Femur (tissue), 1 donor: ENCODE measurements at places on chromosomes 2 and 18.

DNA sequence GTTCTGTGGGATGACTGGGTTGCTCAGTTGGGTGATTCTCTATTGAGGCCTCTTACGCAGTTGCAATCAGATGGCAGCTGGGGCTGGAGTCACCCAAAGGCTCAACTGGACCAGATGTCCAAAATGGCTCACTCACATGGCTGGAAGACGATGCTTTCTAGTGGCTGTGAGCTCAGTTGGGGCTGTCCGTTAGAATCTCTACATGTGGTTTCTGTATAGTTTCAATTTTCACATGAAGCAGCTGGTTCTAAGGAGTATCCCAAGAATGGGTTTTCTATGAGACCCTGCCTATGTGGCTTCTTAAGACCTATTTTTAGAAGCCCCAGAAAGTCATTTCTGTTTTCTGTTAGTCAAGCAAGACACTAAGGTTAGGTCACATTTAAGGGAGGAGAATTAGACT lies 4.4 kb downstream of the XRCC5 start:
- no peak for DNase-seq

DNA sequence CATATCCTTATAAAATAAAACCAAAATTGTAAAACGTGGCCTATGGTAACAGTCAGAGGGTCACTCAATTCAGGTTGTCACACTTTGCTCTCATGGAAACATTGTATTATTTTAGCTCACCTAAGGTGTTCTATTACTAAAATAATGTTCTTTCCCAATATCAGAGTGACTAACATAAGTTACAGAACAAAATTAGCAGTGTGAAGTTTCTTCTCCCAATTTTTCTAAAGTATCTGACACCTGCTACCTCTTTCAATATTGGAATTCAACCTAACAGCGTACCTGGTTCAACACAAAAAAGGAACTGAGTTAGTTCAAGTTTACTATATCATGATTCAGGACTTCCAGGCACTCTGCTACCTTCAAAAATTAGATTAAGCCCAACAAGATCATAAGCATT lies 190.4 kb downstream of the ZEB2 start:
- no peak for DNase-seq

GRCh38 chr2:207506426-207506825 lies 23.3 kb upstream of the CREB1 start:
- no peak for DNase-seq

DNA sequence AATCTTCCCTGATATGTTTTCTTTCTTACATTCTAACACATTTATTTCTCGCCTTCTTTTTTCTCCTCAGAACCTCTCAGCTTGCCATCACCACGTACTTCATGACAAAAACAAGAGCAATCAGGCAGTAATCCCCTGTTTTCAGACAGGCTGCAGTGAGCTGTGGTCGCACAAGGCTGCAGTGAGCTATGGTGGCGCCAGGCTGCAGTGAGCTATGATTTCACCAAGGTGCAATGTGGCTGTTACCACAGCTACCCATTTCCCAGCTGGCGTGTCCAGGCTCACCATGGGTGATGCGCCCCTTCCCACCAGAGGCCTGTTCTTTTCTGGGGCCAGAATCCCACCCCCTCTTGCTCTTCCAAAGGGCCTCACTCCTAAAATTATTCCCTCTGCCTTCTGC lies 25.8 kb downstream of the TCF23 start:
- no peak for DNase-seq

DNA sequence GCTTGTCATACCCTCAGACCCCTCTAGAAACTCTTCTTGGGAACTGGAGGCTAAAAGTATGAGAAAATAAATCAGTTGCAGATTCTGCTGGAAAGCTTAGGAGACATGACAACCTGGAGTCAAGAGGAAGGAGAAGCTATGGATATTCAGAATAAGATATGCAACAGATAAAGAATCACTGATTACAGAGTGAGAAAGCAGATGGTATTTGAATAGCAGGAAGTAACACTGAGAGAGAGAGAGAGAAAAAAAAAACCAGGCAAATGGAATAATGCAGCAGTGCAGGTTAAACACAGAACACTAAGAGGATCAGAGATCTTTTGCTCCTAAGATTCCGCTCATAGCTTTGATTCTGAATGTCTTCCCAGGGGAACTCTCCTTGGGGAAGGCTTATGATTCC lies 1284.1 kb upstream of the NXPH2 start:
- DNase-seq: no peak

- peak; percentile 22 for DNase-seq
These were observed 66.2 kb downstream of the ACVR2A start for GRCh38 chr2:147910990-147911473.

- DNase-seq: no peak
These were observed 10.5 kb downstream of the GDF7 start for GRCh38 chr2:20677301-20678085.

DNA sequence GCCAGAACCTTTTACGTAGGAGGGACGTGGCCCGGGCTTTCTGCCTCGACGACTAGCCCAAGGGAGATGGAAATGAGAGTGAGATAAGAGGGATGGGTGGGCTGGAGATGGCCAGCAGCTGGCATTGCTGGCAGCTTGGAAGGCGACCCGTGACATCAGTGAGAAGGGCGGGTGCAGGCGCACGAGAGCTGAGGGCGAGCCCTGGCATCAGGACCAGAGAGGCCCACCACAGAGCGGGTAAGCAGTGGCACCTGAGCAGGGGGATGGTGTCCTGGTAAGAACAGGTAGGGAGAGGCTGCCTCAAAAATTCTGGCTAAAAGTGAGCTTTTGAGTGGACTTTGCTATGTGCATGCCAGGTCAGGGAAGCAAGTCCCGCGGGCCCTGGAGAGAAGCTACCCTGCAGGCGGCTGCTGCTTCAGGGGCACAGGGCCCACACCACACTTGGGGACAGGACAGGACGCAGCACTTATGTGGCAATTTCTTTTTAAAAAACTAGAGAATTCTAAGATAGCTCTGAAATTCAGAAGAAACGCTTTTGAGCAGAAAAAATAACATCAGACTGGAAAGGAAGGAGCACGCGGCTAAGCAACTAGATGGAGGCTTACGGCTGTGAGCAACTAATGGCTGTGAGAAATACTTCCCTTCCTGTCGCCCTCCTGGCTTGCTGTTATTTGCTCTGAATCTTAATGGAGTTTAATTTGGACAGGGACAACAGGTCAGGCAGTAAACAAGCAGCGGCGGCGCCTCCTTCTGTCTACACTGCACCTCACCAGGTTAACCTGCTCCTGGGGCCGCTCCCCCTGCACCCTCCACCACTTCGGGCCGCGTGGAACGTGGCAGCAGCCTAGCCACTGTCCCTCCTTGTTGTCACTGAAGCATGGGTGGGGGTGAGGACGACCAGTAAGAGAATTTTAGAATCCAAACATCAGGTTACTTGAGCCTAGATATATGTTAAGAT lies 20.5 kb downstream of the THAP4 start:
- DNase-seq: no peak

DNA sequence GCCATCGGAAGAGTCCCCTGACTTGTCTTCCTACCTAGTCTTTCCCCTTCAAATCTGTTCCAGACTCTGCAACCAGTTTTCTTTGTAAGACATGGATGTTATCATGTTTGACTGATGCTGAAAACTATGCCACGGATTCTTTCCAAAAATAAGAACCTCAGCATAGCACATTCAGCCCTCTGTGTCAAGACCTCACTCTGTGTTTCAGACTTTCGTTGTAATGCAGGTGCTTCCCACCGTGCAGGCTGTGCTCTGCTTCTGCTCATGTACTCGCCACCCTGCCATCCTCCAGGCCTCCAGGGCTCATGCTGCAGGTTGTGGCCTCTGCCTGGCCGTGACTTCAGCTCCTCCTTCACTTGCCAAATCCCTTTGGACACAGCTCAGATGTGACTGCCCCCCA lies 347.0 kb upstream of the RAB12 start:
- no peak for DNase-seq

DNA sequence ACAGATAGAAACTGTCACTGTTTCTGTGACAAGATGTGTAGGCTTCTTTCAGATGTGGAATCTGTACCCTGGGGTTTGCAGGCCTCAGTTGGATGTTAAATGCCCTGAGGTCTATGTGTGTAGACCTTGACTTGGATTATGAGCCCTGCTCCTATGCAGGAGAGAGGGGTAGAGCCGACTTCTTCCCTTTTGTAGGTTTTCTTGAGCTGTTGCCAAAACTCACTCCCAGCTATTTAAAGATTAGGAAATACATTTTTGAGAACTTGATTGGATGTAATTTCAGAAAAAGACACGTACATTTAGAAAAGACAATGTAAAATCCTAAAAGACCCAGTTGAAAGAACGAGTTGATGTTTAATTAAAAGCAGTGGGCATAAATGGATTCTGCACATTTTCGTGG lies 374.8 kb downstream of the SLC4A3 start:
- DNase-seq: no peak

DNA sequence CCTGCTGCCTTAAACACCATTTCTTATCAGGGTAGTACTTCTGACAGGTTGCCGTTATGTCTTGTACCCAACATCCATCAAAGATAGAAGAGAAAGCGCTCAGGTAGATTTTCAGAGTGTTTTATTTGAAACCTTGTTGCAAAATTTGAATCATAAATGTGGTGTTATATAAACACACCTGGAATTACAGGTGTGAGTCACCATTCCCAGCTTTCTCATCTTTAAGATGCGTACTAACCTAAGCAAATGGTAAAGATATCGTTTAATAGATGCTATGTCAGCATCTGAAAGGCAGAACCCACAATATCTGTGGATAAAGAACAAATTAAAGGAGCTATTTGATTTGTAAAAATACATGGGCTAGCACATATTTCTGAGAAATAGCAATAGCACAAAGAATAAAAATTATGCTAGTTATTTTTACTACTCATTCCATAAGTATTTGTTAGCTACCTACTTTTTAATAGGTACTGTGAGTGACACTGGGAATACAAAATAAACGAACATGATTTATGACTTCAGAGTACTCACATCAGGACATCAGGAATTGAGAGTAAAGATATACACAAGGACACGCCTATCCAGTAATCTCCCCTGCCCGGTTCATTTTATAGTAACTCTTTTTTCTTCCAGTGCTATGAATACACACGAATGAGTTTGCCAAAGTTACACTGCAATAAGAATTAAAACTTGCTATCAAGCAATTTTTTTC lies 193.8 kb downstream of the RBM43 start:
- no peak for DNase-seq

- no peak for DNase-seq
These were observed 8.4 kb upstream of the MYCN start for GRCh38 chr2:15931950-15932349.

DNA sequence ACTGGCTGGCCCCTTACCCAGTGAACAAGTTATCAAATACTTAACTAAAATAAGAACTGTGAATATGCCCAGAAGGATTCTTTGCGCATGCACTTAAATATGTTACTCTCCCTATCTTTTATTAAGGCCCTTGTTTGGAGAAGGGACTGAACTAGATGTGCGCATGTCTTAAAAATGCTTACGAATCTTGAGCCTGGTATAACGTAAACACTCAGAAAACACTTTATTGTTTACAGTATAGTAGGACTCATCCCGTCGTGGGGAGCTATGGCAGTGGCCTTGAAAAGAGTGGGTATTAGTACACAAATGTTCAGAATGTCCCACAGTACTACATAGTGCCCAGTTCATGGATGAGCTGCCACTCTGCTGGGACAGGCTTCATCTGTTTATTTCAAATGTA lies 75.9 kb upstream of the MAP4K3 start:
- DNase-seq: no peak

DNA sequence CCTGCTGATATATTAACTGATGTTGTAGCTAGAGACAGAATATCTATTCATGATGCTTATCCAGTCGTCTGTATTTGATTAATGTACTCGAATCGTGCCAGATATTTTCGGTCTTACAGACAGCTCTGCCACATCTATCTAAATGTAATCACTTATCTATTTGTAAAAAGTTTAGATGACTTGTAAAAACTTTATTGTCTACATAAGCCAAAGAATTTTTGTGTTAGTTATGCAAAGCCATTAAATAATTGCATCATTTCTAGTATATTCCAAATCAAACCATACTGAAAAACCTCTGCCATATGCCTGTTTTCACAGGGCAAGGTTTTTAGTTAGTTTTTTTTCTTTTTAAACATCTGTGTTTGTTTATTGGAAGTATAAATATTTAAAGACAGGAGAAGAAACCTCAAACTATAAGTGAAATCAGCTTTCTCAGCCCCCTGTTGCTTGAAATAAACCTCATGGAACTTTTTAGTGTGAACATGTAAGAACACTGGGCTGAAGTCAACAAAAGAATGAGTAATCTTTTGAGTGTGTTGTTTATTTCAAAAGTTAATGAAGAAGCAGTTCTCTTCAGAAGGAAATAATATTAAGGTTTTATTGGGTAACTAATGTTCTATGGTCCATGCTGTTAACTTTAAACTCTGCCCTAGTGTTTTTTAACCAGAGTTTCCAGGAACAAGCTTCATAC lies 657.6 kb upstream of the SYT4 start:
- DNase-seq: no peak

DNA sequence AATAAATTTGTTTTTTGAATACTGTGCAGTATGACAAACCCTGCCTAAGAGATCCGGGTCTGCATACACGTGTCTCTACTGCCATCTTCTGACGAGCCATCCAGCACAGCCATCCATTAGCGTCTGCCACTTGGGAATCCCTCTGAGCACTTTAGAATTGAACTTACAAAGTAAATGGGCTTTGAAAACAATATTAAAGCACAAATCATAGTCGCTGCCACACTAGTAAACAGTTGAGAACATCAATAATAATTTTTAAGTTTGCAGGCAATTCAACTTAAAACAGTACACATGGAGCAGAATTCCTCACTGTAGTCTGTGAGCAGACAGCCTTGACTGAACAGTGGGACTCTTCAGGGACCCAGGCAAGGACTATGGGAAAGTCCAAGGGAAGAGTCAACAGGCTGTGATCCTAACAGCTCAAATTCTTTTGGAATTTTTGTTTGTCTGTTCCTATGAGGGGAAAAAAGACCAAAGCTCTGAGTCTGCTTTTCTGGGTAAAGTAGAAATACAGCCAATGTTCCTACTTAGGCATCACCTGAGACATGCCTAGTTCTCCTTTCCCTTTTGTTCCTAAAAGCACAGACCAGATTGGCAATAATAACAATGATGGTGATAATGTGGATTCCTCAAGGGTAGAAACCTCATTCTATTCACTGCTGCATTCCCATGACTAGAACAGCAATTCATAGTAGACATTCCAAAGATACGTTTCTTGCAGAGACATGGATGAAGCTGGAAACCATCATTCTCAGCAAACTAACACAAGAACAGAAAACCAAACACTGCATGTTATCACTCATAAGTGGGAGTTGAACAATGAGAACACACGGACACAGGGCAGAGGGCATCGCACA lies 92.9 kb downstream of the MREG start:
- peak; percentile 82 for DNase-seq

DNA sequence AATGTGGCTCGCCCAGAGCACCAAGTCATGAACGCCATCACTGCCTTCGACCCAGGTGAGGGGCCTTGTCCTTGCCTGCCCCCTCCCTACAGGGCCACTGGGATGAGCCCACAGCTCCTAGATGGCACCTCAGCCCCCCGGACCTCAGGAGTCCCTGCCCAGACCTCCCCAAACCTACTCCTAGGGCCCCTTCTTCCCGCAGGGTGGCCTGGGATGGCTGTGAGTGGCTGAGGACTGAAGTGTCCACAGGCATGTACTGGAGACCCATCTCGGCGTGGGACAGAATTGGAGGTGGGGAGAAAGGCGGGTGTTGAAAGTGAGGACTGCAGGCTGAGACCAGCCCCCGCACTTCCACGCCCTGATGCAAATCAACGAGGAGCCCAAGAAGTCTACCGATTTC lies 2.8 kb upstream of the TUBB6 start:
- no peak for DNase-seq
